Upper lobe of right lung (tissue), 1 donor: ENCODE measurements at places on chromosomes 1 and 21.

DNA sequence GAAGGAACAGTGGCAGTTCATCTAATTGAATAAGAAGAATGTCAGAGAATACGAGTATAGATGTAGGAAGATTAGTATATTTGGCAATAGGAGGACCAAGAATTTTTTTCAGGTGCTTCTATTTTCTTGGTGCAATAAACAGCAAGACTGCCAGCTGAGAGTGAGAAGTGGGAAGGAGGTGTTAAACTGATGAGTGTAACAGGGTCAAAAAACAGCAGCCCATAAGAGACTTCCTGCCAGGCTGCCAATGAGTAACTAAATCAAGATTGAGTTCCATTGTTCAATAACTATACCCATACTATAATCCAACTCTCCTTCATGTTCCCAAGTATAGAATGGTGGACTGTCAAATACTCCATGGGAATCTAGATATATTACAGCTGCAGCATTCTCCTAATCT is 28.7 kb downstream of the LYST start:
- DNase-seq = no peak

GRCh38 chr21:27519361-27519760 is 552.5 kb upstream of the ADAMTS5 start:
- DNase-seq = no peak

DNA sequence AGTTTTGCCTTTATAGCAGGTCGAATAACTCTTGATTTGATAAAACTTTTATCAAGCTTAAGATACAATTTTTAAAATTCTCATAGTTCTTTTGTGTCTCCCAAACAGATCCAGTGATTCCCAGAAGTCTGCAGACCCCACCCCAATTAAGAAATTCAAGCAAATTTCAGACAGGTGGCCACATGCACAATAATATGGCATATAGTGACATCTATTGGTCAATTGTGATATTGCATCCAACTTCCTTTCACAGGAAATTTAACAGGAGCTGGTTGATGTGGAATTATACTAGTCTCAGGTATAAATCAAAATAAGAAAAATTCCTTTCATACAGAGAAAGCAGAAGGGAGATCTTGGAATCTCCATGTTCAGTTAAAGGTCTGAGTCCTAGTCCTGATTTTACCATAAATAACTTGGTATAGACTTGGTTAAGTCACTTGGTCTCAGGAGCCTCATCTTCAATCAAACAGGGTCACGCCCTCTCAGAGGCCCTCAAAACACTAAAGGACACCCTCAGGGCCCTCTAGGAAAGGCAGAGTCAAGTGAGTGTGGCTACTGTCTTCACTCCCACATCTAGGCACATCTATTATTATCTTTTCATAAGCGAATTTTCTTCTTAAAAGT is 24.1 kb downstream of the PIGM start:
- no peak for DNase-seq

DNA sequence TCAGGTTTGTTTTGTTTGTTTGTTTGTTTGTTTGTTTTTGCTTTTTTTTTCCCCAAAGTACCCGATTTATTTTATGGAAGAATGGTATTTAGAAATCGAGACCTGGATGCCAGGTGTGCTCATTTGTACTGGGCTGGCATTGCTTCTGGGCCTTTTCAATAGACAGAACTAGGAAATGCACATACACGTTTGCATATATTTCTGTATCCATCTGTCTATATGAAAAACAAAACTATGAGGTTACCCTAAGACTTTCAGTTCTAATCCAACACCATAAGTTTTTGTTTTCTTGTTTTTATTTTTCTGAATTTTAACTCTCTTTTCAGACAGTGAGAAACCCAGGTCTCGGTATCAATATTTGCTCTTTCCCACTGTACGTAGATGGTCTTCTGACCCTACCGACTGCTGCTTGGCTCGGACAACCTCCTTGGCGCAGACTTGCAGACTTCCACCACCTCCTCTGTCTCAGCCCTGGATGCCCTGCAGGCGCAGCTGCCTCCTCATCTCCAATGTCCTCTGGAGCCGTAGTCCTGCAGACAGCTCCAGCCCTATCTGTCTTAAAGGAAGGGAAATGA is 171.7 kb downstream of the NEK7 start:
- DNase-seq = no peak

DNA sequence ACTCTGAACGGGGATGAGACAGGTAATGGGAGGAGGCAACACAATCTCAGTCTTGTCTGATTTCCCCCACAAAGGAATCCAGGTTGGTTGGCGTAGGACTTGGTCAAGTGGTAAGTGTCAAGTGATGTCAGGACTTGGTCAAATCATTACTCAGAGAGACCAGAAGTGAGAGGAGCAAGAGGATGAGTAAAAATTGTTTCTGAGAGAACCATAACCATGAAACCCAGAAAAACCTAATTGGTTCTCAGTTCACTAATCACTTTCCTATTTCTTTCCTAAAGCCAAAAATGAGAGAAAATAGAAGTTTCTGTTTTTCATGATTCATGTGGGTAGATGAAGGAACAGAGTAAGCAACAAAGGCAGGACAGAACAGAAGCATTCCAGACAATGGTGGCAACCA is 5.0 kb downstream of the PHC2 start:
- no peak for DNase-seq

GRCh38 chr1:51833700-51834099 is 44.8 kb downstream of the NRDC start:
- DNase-seq = no peak

DNA sequence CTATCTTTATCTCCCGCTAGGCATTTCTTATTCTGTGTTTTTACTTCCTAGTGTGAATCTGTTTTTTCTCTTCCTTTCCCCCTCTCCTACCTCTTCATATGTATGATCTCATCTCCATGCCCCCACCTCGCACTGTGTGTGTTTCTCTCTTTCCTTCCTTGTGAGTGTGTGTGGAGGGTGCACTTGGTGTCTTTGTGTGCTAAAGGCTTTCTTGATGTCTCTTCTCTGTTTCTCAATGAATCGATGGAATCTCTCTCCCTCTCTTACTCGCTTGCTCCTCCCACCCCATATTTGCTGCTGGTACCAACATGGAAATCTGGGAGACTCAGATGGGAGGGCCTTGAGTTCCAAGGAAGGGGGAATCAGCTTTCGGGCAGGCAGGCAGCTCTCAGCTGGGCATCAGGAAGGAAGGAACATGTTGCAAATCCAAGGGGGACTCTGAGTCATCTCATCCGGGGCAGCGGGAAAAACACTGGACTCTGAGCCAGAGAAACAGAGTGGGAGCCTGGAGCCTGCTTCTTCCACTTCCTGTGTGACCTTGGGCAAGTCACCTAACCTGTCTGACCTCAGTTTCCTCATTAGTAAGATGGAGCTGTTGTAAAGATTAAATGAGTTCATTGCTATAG is 147.5 kb downstream of the PTPRU start:
- no peak for DNase-seq

- no peak for DNase-seq
These were observed 29.3 kb upstream of the DDAH1 start for GRCh38 chr1:85494074-85494903.

DNA sequence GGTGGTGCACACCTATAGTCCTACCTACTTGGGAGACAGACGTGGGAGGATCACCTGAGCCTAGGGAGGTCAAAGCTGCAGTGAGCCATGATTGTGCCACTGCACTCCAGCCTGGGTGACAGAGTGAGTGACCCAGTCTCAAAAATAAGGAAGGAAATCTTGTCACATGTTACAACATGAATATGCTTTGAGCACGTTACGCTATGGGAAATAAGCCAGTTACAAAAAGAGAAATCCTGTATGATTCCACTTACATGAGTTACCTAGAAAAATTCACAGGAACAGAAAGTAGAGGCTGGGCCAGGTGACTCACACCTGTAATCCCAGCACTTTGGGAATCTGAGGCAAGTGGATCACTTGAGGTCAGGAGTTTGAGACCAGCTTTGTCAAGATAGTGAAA is 6.7 kb upstream of the PADI6 start:
- no peak for DNase-seq

GRCh38 chr21:38651570-38651969 is 153.3 kb upstream of the ERG start:
- no peak for DNase-seq

DNA sequence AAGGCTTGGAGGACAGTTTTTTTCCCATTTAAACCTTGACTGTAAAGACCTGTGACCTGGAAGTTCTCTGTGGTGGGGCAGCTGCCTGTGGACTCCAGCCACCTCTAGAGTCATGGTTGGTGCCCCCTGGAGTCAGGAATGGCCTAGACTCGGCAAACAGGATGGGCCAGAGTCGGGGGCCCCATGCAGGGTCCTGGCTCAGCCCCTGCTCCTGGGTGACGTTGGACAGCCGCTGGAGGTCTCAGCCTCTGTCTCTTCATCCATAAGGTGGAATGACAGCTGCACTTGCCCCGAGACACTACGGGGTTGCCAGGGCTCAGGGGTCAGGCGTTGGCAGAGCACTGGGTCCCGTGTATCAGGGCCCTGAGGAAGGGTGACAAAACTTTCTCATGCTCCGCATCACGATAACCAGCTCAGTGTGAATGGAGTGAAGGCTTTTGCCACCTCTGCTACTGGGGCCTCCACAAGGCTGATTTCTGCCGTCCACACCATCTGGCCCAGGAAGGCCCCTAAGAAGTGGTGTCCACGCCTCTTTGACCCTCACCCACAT is 58.5 kb upstream of the TTC34 start:
- DNase-seq = no peak

DNA sequence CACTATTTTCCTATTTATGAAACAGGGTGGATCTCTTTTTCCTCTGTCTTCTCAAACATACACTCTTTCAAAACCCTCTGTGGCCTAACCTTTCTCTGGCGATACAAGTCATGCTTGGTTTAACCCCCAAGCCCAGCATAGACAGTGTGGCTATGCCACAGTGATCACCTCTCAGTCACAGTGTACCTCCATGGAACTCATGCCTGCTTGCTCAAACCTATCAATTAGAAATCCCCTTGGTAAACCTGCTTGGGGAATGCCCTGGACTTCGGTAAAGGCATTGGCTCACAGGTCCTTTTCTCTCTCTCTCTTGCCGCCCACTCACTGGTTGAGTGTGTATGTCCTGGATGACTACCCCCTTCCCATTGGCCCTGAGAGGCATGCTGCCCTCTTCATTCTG is 147.5 kb downstream of the CYYR1 start:
- no peak for DNase-seq

GRCh38 chr1:186834399-186834958 is 5.7 kb downstream of the PLA2G4A start:
- no peak for DNase-seq

GRCh38 chr1:215458104-215458503 is 109.0 kb upstream of the KCTD3 start:
- no peak for DNase-seq

DNA sequence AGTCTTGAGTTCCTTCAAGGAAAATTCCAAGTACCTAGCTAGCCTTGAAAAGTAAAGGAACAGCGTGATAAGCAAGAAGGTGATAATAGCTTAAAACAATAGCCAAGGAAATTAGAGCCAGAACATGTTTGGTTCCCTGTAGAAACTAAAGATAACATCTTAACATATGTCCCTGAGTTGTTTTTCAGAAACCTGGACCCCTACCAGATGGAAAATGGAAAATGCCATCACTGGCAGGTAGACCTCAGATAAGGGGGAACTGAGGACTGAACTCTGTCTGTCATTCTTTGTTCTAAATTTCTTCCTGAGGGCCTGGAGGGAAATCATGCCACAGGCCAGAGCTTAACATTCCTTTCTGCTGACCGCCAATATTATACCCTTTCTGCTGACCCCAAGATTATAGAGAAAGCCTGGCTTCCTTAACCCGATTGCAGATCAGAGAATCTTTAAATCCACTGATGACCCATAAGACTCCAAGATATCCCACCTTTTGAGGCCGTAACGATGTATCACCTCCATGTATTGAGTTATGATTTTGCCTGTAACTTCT is 23.4 kb downstream of the CNIH3 start:
- DNase-seq = no peak

- no peak for DNase-seq
These were observed 407.2 kb downstream of the CAMTA1 start for GRCh38 chr1:7192453-7192852.

DNA sequence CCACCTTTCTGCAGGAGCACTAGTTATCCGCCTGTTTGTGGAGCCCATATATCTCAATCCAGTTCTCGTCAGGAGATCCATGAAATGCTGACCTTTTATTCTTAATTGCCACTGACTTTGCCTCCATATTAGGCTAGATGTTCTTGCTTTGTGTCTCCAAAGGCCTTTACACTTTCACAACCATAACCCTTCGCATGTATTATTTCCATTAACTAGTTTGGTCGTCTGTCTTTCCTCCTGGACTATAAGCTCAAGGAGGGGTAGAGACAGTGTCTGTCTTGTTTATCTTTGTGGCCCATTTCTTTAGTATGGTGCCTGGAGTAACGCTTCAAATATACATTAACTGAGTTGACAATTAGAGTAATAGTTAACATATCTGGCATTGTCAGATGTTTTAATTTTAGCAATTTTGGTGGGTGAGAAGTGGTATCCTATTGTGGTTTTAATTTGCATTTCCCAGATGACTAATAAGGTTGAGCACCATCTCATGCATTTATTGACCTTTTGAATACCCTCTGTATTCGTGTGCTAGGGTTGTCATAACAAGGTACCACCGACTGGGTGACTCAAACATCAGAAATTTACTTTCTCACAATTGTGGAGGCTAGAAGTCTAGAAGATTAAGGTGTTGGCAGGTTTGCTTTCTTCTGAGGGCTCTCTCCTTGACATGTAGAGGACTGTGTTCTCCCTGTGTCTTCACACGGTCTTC is 21.7 kb upstream of the IL12RB2 start:
- no peak for DNase-seq

- no peak for DNase-seq
These were observed 4.1 kb downstream of the SAMSN1 start for GRCh38 chr21:14541841-14542490.

GRCh38 chr1:200708769-200709168 is 29.9 kb upstream of the CAMSAP2 start:
- no peak for DNase-seq

- no peak for DNase-seq
These were observed 167.7 kb downstream of the PLPP3 start for GRCh38 chr1:56411484-56412180.

DNA sequence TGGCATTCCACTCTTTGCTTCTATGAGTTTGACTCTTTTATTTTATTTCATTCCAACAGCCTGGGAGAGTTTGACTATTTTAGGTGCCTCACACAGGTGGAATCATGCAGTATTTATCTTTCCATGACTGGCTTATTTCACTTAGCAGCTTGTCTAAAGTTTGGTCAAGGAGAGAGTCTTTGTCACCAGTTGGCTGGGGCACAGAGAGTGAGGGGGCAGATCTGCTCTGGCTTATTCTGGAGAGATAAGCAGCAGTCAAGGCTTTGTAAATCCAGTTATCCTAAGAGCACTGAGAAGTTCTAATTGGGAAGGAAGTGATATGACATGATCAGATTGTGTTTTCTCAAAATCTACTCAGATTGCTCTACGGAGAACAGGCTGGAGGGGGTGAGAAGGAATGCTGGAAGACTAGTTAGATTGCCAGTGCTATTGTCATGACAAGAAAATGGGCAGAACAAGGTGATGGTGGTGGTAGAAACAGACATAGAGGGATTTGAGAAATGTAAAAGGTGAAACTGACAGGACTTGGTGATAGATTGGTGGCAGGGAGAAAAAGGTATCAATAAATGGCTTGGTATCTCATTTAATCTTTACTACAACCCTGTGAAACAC is 12.1 kb upstream of the CTTNBP2NL start:
- no peak for DNase-seq
